GM19239 (cell line): ENCODE measurements at places on chromosomes 16 and 17.

DNA sequence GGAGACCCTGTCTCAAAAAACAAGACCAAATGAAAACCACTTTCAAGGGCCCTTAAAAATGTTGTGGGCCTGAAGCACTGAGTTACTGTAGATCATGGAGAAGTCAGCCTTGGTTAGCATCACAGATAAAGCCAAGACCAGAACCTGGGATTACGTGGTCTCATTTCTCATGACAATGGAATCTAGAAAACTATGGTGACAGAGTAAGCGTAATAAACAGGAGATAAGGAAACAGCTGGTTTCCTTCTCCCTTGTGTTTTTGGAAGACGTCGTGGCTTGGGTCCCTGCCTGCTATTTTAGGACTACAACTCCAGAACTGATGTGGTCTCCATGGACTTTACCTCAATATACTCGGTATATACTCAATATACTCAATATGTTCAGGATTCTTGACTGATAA is 180.7 kb upstream of the ZFHX3 start:
- DNase-seq, result no peak

DNA sequence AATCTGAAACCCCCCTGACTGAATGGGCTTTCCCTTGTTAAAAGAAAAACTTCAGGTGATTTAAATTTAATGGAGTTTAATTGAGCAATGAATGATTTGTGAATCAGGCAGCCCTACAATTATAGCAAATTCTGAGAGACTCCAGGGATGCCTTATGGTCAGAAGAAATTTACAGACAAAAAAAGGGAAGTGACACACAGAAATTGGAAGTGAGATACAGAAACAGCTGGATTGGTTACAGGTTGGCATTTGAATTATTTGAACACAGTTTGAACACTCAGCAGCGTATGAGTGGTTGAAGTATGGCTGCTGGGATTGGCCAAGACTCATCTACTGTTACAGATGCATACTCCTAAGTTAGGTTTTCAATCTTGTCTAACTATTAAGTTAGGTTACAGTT is 19.0 kb upstream of the CPHXL start:
- DNase-seq, result no peak

DNA sequence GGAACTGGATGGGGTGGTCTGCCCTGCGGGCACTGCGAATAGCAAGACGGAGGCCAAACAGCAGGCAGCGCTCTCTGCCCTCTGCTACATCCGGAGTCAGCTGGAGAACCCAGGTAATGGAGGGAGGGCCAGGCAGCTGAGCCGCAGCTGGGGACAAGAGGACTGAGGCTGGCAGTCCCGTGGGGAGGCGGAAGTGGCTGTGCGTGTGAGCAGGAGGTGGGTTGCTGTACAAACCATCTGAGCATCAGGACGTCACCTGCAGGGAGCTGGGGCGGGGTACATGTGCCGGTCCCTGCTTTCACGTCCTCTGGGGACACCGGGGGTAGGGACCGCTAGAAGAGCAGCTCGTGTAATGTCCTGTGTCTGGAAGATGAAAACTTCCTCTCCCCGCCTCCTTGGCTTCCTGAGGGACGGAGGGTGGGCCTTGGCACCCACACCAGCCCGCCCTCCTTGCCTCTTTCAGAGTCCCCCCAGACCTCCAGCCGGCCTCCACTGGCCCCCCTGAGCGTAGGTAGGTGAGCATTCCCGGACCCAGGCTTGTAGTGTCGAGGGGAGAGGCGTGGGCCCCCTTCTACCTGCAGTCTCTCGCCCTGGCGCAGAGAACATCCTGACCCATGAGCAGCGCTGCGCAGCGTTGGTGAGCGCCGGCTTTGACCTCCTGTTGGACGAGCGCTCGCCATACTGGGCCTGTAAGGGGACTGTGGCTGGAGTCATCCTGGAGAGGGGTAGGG is 3.7 kb downstream of the ADAD2 start:
- DNase-seq, result peak; percentile 50

DNA sequence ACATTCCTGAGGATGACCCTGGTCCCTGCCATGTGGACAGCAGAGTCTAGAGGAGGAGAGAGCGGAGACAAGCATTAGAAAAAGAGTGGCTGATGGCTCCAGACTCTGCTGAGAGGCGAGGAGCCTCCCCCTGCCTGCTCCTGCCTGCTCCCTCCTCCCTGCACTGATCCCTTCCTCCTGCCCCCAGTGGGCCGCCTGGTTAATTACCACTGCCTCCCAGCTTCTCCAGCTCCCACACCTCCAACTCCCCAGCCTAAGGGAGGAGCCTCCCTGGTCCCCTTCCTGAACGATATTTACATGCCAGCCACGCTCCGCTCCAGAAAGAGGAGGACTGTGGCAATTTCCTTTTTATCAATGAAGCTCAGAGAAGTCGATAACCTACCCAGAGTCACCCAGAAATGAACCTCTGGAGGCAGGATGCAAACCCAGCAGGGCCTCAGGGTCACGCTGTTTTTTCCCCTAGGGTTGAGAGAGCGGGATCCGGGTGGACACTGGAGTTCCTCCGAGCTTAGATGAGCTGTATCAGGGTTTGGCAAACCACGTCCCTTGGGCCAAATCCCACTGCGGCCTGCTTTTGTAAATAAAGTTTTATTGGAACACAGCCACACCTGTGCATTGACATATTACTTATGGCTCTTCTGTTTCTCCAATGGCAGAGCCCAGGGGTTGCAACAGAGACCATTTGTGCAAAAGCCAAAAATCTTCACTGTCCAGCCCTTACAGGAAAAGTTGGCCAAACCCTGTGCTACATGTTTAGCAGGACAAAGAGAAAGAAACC is 27.1 kb upstream of the JPH3 start:
- no peak for DNase-seq

DNA sequence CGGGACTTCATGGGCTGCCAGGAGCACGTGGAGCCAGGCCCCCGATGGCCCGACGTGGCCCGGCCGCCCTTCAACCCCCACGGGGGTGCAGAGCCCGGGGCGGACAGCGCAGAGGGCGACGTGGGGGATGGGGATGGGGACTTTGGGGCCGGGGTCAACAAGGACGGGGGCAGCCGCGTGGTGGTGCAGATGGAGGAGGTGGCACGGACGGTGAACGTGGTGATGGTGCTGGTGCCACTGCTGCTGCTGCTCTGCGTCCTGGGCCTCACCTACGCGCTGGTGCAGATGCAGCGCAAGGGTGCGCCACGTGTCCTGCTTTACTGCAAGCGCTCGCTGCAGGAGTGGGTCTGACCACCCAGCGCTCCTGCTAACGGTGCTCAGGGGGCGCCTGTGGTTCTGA is 19.5 kb downstream of the MMP15 start:
- DNase-seq, result no peak

- no peak for DNase-seq
Observed at GRCh38 chr16:88581033-88581432, 10.8 kb downstream of the ZC3H18 start.

GRCh38 chr16:4602331-4602730 is 12.4 kb downstream of the UBALD1 start:
- no peak for DNase-seq

DNA sequence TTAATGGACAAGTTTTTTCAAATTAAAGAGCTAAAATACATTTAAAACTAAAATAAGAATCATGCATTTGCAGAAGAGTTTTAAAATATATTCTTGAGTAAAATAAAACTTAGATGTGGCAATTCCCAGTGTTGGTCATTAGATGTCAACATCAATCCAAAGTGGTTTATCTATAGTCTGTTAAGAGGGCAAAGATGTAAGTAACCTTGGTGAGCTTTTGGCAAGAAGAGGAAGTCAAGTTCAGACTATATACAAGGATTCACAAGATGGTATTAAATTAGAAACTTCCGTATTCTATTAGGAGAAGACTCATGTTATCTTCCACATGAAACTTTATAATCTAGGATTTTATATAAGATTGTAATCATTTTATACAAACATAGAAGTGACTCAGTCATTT is 73.1 kb downstream of the CEP95 start:
- no peak for DNase-seq

GRCh38 chr16:85269165-85269564 is 156.9 kb upstream of the CIBAR2 start:
- no peak for DNase-seq

- DNase-seq, result no peak
Observed at GRCh38 chr17:34207572-34207971, 47.5 kb upstream of the CCL2 start.

- no peak for DNase-seq
Observed at GRCh38 chr17:11140501-11140900, 100.5 kb upstream of the SHISA6 start.

DNA sequence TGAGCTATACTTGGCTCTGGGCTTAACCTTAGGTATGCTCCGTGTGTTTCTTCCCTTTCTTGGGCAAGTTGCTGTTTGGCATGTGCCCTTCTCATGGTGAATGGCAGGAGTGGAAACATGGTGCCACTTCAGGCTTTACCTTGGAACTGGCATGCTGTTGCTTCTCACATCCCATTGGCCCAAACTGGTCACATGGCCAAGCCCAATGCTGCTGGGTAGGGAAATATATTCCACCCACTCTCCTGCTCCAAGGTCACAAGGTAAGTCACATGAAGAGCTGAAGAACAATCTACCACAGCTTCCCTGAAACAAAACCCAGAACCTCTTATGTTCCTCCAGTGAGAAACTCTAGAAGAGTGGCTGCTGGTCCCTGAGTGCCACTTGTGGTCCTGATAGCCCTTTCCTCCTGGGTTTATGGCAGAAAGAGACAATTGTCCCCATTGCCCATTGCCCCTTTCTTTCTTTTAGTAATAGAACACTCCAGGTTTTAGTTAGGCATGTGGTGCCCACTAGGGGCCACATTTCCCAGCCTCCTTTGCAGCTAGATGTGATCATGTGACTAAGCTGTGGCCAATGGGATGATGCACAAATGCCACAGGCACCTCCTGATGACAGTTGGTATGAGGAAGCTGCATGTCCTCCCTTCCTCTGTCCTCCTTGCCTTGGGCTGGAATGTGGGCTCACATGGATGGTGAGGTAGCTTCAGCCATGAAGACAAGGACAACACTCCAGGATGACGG is 50.3 kb downstream of the MEOX1 start:
- DNase-seq, result no peak

- no peak for DNase-seq
Observed at GRCh38 chr16:55044201-55044975, 113.7 kb downstream of the IRX5 start.

GRCh38 chr17:35865412-35866340 is 3.0 kb downstream of the HEATR9 start:
- no peak for DNase-seq

DNA sequence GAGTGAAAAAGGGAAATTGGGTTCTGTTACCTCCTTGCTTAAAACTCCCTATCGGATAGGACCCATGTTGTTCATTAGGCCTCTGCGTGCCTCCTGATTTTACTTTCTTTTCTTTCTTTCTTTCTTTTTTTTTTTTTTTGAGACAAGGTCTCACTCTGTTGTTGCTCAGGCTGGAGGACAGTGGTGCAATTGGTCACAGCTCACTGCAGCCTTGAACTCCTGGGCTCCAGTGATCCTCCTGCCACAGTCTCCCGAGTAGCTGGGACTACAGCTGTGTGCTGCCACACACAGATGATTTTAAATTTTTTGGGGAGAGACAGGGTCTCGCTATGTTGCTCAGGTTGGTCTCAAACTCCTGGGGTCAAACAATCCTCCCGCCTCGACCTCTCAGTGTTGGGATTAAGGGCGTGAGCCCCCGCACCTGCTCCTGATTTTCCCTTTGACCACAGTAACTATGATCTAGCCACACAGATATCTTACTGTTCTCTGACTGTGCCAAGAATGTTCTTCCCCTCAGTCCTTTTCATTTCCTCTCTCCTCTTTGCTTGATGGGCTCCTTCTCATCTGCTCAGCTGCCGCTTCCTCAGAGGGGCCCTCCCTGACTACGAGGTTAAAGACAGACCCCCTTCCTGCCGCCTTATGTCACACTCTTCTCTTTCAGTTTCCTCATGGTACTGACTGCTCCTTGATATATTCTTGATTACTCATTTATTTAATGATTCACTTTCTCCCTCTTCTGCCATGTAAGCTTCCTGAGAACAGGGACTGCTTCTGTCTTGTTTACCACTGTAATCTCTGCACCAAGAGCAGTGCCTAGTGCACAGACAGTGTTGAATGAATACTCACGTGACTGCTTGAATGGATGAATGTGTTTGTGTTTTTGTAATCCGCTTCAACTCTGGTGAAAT is 44.3 kb downstream of the LCMT1 start:
- DNase-seq, result no peak

GRCh38 chr17:17739388-17740066 is 58.3 kb downstream of the RAI1 start:
- DNase-seq, result no peak

DNA sequence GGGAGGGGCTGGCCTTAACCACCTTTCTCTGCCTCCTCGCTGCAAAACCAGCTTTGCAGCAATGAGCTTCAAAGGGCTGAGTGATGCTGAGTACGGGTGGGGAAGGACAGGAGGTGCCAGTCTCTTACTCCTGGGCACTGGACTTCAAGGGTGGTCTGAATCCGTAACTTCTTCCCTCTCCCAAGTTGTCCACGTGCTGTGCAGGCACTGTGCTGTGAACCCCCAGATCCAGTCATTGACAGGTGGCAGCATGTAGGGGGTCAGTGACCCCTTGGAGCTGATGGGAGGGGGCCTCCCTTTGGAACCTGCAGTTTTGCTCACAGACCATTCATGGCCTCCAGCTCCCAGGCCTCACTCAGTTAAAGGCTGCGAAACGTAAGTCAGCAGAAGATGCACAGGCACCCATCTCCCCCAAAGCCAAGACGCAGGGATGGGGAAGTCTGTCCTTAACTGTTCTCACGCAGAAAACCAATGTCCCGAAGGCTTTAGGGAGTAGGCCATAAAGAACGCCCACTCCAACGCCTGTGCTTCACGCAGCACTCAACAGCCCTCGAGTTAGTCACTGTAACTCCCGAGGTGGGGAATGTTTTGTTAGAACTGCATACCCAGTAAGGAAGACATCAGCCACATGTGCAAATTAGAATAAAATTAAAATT is 7.9 kb downstream of the LITAFD start:
- DNase-seq, result no peak

DNA sequence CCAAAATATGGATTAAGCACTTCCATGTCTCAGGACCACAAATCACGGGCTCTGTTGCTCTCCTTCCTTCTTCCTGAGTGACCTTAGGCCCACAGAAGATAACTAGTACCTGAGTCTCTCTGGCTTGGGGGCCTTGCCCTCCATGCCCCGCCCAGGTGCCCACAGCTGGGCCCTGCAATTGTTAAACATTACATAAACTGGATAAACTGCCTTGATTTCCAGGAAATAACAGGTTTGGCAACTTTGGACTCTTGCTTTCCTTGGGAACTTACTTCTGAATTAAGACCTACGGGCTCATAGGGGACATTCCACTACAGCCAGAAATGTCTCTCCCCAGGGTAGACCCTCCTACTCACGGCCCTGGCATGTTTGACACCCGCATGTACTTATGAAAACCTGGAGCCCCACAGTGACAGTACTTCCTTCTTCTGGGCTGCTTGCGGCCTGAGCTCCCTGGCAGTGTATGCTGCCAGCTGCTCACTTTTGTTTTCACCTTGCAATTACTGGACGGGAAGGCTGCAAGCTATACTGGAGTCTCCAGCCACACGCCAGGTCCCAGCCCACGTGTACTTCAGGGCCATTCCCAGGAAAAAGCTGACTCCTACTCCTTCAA is 2.3 kb upstream of the UBALD2 start:
- no peak for DNase-seq

- DNase-seq, result no peak
Observed at GRCh38 chr16:14029658-14030057, 41.5 kb upstream of the MRTFB start.
